ENCODE measurements at places on chromosomes 3 and 15. TPM values are rescaled to one million over a fixed set of nuclear protein-coding genes. Genes with fewer than 3 reads are reported as not detected.

The CFAP92 gene
- not detected for total RNA-seq

The ZDHHC23 gene
- 12.1 TPM for total RNA-seq

The TIMP4 gene
- 0.12 TPM for total RNA-seq

The AP4E1 gene
- 10.5 TPM for total RNA-seq

- no peak for DNase-seq
These were observed 27.9 kb downstream of the AADAC start for GRCh38 chr3:151841801-151842200.

GRCh38 chr3:194933465-194933864 is 247.8 kb downstream of the FAM43A start:
- DNase-seq, result no peak
